ENCODE measurements at places on chromosomes 7 and 10.

GRCh38 chr7:91614431-91614830 lies 266.1 kb downstream of the MTERF1 start:
- H3K4me3 ChIP-seq: no peak overlapping the region
- no peaks in the 10 kb centered on the region for H3K27me3 ChIP-seq
- H3K27ac ChIP-seq: no peak overlapping the region
- no peak for DNase-seq
- H3K36me3 ChIP-seq: no peaks in the 10 kb centered on the region

DNA sequence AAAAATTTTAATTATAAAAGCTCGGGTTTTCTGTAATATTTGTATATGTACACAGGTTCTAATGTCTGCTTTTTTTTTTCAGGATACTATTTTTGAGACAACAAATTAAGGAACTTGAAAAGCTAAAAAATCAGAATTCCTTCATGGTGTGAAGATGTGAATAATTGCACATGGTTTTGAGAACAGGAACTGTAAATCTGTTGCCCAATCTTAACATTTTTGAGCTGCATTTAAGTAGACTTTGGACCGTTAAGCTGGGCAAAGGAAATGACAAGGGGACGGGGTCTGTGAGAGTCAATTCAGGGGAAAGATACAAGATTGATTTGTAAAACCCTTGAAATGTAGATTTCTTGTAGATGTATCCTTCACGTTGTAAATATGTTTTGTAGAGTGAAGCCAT lies 57.9 kb upstream of the BAMBI start:
- H3K27me3 ChIP-seq: no peaks in the 10 kb centered on the region
- H3K4me1 ChIP-seq: no peaks in the 10 kb centered on the region
- H3K36me3 ChIP-seq: peaks cover 17% of the 10 kb centered on the region
- H3K27ac ChIP-seq: no peak overlapping the region

- peak; percentile 8 for DNase-seq
- peaks cover 14% of the 10 kb centered on the region for H3K4me1 ChIP-seq
- no peak overlapping the region for H3K4me3 ChIP-seq
Measured at GRCh38 chr10:79430936-79431335, 14.5 kb downstream of the ZCCHC24 start.

GRCh38 chr7:22452142-22452959 lies 47.6 kb downstream of the STEAP1B start:
- H3K27ac ChIP-seq: no peak overlapping the region
- peak; percentile 70 for DNase-seq
- H3K36me3 ChIP-seq: no peaks in the 10 kb centered on the region
- no peaks in the 10 kb centered on the region for H3K27me3 ChIP-seq
- no peak overlapping the region for H3K4me3 ChIP-seq
- peaks cover 3% of the 10 kb centered on the region for H3K4me1 ChIP-seq

- no peaks in the 10 kb centered on the region for H3K27me3 ChIP-seq
- H3K4me3 ChIP-seq: no peak overlapping the region
- peaks cover 3% of the 10 kb centered on the region for H3K4me1 ChIP-seq
- no peak for DNase-seq
- no peaks in the 10 kb centered on the region for H3K36me3 ChIP-seq
- no peak overlapping the region for H3K27ac ChIP-seq
Measured at GRCh38 chr7:84617265-84618030, 422.9 kb upstream of the SEMA3A start.

GRCh38 chr7:68925241-68925640 lies 673.0 kb upstream of the AUTS2 start:
- no peaks in the 10 kb centered on the region for H3K27me3 ChIP-seq
- no peak overlapping the region for H3K27ac ChIP-seq
- no peaks in the 10 kb centered on the region for H3K36me3 ChIP-seq
- no peak overlapping the region for H3K4me3 ChIP-seq
- H3K4me1 ChIP-seq: no peaks in the 10 kb centered on the region

DNA sequence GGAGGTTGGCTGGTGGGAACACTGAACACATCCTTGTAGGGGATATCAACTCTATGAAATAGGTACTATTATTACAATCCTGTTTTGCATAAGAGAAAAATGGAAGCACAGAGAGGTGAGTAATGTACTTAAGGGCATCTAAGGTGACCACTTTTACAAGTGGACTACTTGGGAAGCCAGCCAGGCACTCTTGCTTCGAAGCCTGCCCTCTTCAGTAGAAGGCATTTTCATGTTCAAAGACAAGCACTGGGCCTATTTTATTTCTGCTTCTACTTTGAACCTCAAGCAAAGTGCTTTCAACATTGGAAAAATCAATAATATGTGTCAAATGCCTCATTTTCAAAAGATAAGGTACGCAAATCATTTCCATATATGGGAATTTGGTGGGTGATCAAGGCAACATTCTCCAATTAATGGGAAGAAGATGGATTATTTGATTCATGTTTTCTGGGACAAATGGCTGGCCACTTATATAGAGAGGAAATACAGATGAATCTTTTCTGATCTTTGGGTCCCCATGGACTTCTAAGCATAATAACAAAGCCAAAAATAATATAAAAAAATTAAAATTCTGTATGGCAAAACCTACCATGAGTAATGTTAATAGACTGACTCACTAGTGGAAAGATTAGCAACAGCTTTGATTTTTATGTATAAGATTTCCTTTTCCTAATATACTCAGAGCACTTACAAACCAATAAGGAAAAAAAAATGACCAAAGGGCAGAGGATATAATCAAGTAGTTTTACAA lies 270.2 kb downstream of the FRMD4A start:
- peaks cover 11% of the 10 kb centered on the region for H3K4me1 ChIP-seq
- peak; percentile 40 for DNase-seq
- no peaks in the 10 kb centered on the region for H3K27me3 ChIP-seq
- H3K4me3 ChIP-seq: no peak overlapping the region

GRCh38 chr10:124001391-124002148 lies 91.8 kb downstream of the CHST15 start:
- H3K36me3 ChIP-seq: no peaks in the 10 kb centered on the region
- no peak overlapping the region for H3K4me3 ChIP-seq
- H3K27me3 ChIP-seq: no peaks in the 10 kb centered on the region
- no peak overlapping the region for H3K27ac ChIP-seq
- no peaks in the 10 kb centered on the region for H3K4me1 ChIP-seq
- DNase-seq: no peak

DNA sequence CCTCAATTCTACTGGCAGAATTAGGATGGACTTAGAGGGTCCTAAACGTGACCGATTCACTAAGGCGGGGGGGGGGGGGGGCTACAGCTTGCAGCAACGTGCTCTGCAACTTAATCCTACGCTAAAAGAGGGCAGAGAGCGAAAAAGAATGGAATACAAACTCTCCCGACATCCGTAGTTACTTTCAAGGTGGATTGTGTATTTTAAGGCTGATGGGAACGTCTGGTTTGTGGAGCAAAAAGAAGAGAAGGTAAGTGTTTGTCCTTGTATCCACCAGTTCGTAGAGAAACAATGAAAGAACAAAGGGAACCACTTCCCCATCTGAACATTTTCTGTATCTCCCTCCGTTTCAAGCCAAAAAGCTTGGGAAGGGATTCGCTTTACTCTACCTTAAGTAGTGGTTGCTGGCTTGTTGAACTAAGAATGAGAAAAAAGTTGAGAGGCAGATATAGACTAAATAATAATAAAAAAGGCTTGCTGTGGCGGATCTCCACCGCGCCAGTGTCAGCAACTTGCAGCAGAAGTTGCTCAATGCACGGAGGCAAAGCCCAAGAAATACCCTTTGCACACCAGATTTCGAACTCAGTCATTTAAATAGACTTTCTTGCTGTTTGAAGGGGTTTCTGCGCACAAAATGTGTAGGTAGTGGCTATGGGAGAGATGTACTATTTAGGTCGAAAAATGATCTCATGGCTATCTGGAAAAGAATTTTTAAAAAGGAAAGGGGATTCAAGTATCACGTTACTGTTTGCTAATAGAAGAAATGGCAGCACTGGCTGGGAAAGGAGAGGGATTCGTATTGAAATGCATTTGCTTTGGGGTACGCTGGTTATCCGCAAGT lies 736 bp downstream of the SKIDA1 start:
- H3K4me1 ChIP-seq: peaks cover 29% of the 10 kb centered on the region
- no peaks in the 10 kb centered on the region for H3K27me3 ChIP-seq
- peak; percentile 82 for DNase-seq
- peak overlapping the region; percentile 51 for H3K4me3 ChIP-seq
